ENCODE measurements at places on chromosomes 7 and 10.
A peak's percentile ranks its signal among the peaks of the same experiment; 100 is the strongest.

DNA sequence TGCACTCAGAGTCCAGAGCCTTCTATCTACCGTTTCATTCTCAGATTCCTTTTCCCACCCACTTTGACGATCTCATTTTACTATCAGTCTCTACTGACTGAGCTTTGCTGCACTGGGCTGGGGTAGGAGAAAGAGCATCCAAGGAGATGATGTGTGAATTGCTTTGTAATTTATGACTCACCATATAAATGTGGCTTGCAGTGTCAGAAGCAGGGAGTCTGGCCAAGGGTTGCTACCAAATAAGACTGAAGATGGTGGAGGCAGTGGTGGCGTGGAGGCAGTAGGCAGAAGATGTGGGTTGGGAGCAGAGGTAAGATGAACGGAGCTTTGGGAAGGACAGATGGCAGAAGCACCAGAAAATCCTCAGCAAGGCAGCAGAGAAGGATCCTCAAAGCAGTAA, 73.3 kb upstream of the AGK start:
- no peak for DNase-seq

DNA sequence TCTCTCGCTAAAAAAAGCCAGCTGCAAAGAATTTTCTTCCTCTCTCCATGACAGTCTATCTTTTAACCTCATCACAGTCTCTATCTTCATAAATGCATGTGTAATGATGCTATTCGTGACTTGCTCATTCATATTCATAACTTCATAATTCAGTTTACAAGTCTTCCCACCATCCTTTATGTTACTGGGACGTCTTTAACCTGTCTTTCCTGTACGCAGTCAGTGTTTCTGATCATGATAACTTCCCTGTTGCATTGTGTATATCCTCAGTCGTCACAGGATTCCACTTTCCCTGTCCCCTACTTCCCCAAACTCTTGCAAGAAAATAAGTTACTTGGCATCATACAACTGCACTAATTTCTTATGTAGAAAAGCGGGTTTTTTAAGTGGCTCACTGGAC, 165.6 kb upstream of the ASAH2 start:
- DNase-seq, result no peak

- no peak for DNase-seq
Measured at GRCh38 chr10:59373071-59373470, 10.7 kb upstream of the FAM13C start.

DNA sequence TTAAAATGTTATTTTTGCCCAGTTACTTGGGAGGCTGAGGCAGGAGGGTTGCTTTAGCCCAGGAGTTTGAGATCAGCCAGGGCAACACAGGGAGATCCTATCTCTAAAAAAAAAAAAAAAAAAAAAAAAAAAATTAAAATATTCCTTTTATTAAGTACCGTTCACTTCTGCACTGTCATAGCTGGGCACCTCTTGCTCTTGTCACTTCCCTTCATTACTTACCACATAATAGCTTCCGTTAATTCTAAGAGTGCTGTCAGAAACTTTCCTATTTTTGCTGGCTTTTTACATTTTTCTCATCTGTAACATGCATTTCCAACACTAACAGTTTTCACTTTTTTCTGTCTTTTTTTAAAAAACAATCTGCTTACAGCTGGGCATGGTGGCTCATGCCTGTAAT, 132.9 kb downstream of the PIP4K2A start:
- no peak for DNase-seq

- no peak for DNase-seq
Measured at GRCh38 chr7:70779321-70779720, 352.6 kb upstream of the GALNT17 start.

GRCh38 chr7:158452331-158452730, 135.3 kb downstream of the PTPRN2 start:
- no peak for DNase-seq

DNA sequence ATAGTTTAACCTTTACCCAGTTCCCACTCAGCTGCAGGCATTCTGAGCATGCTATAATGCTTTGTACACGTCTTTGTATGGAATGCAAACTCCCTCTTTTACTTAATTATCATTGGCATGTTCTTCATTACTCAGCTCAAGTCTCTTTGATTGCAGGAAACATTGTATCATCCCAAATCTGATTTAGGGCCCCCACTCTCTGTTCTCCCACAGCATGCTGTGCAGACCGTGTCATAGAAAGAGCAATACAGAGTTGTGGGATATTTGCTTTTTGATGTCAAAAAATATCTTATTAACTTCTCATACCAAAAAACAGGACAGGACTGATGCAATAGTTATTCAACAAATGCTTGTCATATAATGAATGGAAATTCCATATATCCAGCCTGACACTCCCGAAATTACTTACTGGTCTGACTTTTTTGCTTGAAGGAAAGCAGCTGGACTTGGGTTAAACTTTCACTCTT, 1081.5 kb upstream of the C7orf33 start:
- DNase-seq, result no peak

DNA sequence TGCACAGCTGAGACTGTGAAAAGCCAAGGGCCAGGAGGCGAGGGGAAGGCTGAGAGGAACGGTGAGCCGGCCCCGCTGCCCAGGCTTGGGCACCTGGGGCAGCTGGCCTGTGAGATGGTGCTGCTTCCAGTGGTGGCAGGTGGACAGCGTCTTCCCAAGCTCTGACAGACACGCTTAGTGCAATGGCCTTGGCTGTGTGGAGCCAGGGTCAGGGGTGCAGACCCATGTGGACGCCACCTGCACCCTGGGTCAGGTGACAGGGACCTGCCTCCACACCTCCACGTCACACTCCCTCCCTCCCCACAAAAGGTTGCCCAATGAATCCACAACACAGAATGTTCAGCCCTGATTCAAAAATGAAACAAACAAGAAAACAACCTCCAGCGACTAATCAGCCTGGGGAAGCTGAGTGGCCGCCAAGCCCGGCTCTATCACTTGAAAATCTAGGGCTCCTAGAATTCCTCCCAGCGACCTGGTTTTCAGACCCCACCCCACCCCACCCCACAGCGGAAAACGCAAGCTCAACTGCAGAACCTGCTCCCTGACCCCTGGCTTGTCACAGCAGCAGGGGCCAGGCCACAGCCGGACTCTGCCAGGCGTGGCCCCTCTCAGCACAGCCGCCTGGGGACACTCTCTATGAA, 54.3 kb downstream of the PRKAG2 start:
- DNase-seq, result no peak

GRCh38 chr7:150820578-150821198, 20.1 kb downstream of the TMEM176A start:
- no peak for DNase-seq

GRCh38 chr7:57413529-57414398, 36.2 kb upstream of the ZNF716 start:
- DNase-seq, result no peak

- DNase-seq, result no peak
Measured at GRCh38 chr10:63929831-63930467, 408.7 kb downstream of the REEP3 start.

GRCh38 chr7:113487925-113488731, 369.8 kb upstream of the SMIM30 start:
- DNase-seq, result no peak

DNA sequence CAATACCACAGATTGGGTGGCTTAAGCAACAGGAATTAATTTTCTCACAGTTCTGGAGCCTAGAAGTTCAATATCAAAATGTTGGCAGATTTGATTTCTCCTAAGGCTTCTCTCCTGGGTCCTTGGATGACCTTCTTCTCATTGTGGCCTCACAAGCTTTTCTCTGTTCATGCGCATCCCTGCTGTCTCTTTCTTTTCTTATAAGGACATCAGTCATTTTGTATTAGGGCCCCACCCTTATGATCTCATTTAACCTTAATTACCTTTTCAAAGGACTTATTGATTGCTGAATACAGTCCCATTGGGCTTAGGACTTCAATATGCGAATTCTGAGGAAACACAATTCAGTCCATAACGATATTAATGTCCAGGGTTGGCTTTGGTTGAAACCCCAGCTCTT, 285.4 kb downstream of the HDAC9 start:
- DNase-seq, result no peak

- no peak for DNase-seq
Measured at GRCh38 chr7:55212838-55213237, 152.3 kb upstream of the LANCL2 start.

GRCh38 chr10:43816351-43817321, 168.0 kb upstream of the ZNF32 start:
- DNase-seq, result peak; percentile 10

- no peak for DNase-seq
Measured at GRCh38 chr10:79048639-79049550, 19.9 kb upstream of the ZMIZ1 start.

DNA sequence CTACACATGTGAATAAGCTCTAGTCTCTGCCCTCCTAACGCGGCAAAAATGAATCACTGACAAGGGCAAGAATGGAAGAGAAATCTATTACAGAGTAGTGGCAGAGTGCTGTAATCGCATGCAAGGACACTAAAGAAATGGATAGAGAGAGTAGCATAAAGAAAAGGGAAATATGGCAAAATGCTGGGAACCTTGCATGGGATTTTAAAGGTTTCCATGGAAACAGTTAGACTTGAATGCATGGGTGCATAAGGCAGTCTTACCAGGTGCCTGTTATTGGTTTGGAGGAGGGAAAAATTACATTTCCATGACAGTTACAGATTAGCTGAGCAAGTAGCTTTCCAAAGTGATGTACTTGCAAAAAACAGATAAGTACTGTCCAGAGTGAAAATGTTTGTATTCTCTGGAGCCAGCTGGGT, 233.4 kb downstream of the PTN start:
- no peak for DNase-seq

GRCh38 chr10:128487517-128487916, 361.3 kb upstream of the MKI67 start:
- DNase-seq, result no peak

Measured in germinal center (tissue), 1 donor.